ENCODE measurements at places on chromosomes 1 and 21.

- no peak for DNase-seq
Measured at GRCh38 chr1:89761338-89761737, 59.5 kb upstream of the LRRC8D start.

- no peak for DNase-seq
Measured at GRCh38 chr1:159011751-159012150, 2.0 kb downstream of the IFI16 start.

DNA sequence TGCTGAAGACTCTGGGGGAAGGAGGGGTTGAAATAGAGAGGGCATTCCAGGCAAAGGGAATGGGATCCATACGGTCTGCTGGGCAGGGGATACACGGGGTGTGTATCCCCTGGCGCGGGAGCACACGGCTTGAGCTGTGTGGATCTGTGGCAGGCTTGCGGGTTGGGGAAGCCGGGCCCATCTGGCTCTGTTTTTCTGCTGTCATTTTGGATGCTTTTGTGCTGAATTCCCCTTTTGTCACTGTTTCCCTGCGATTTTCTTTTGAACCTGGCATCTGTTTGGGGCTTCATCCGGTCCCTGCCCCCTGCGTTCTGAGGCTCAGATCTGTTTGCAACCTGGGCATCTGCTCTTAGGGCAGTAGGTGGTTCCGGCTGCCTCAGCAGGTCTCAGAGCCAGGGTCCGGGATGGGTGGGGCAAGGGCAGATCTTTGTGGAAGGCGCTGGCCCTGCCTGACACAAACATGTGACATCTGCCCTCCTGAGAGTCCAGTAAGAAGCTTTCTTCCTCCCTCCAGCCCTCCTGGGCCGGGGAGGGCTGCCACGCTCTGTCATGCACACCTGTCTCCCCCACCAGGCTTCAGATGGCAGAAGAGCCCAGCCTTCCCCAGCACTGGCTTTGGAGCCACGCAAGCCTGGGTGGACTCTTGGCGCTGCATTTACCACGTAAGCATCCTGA, 84.0 kb downstream of the IGSF21 start:
- DNase-seq = no peak

GRCh38 chr1:24961961-24962861, 32.1 kb upstream of the RUNX3 start:
- no peak for DNase-seq

DNA sequence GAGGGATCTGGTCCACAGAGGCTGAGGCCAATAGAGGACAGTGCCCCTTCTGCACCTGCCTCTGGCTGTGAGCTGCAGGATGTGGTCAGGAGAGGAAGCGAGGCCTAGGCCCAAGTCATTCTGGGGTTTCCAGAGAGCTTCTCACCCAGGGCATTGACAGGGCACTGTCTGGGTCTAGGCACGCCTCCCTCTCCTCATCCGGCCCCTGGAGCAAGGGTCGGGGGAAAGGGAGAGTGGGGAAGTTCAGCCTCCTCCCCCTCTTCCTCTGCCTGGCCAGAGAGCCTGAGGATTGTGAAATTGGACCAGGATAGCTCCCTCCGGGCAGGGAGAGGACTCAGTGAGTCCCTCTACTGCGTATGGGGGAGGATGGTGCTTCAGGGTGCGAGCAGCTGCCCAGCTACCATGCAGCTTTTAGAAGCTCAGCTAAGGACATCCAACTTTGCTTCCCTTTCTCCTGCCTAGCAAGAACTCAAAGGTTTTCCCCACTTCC, 6.3 kb upstream of the INAVA start:
- DNase-seq = no peak

- DNase-seq = no peak
Measured at GRCh38 chr1:218467101-218468072, 122.3 kb downstream of the TGFB2 start.

DNA sequence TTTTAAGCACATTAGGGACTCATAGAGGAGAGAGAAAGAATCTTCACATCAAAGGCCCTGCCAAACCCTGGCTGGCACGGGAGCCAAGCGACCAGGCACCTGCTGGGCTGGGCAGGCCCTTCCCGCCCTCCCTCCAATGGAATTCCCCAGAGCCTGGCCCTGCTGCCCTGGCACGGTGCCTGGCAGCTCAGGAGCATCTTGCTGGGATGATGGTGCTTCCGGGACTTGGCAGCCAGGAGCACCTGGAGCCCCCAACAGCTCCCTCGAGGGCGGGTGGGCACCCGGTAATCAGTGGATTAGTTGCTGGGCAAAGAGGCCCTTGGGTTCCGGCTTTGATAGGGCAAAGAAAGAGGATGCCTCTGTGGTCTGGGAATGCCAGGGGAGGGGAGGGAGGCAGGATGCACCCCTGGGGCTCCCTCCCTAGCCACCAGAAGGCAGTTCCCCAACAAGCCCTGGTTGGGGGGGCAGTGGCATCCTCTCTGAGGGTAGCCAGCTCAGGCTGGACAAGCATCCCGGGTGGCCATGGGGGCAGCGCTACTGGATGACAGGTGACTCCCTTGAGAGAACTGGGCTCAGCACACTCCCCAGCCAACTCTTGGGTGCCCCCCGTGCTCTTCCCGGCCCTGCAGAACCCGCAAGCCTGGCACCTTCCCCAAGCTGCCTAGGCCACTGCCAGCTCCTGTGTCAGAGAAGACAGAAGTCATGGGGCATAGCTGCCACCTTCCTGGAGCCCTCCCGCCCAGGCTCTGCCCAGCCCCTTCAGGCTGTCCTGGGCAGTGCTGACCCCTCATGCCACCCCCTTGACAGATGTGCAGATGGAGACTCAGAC, 26.4 kb downstream of the KRTAP10-1 start:
- no peak for DNase-seq

GRCh38 chr1:56120021-56120420, 459.3 kb downstream of the PLPP3 start:
- no peak for DNase-seq

GRCh38 chr21:45413922-45414321, 9.0 kb downstream of the COL18A1 start:
- DNase-seq = no peak

DNA sequence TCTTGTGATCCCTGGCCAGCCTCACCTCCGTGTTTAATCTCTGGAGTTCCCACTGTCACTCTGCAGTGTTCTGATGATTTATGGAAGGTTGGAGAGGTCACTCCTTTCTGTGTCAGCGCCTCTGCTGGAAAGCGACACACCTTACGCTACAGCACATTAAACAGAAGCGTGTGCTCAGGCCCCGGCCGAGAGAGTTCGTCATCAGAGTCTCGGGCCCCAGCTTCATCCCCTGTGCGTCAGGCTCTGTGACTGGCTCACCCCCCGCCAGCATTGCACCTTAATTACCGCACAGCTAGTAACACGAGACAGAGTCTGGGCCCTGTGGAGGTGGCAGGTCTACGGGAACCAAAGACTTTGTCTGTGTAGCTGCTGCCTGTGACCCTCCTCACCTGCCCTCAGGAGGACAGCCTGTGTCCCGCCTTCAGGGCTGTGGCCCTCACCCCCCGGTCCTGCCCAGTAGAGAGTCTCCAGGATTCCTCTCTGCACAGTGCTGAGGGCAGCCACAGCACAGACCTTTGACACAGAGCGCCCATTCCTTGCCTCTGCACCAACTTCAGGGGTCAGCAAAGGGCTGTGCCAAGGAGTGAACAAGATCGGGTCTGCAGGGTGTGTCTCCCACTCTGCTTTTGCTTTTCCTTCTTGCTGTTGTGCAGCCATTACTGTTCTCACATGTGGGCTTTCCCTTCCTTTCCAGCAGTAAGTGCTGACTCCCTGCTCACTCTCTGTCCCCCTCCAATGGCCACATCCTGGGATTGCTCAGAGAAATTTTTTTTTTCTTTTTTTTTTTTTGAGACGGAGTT, 157.6 kb downstream of the PGBD5 start:
- peak; percentile 26 for DNase-seq

- DNase-seq = no peak
Measured at GRCh38 chr1:117051224-117052064, 8.7 kb upstream of the TTF2 start.

- DNase-seq = no peak
Measured at GRCh38 chr1:218658899-218659298, 313.8 kb downstream of the TGFB2 start.

- DNase-seq = no peak
Measured at GRCh38 chr1:240417317-240417716, 194.6 kb downstream of the GREM2 start.

- DNase-seq = no peak
Measured at GRCh38 chr1:9559673-9560072, 20.4 kb downstream of the SLC25A33 start.
